ENCODE measurements at places on chromosomes 11 and 22.
A peak's percentile ranks its signal among the peaks of the same experiment; 100 is the strongest.

DNA sequence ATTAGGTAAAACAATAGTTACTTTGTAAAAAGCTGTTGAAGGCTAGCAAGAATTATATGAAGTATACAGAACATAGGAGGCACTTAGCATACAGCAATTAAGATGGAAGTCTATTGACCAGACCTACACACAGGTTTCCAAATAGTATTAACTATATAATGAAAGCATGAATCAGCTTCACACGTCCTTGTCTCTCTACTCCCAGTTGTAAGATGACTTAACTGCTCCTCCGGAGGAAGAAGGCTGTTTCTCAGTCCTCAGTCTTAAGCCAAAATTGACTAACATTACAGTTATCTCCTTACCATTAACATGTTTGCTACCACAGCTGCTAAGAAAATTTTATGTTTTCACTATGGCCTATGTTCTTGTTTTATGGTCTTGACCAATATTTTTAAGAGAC, 24.7 kb downstream of the SIK3 start:
- DNase-seq, result peak; percentile 41

- DNase-seq, result peak; percentile 90
Measured at GRCh38 chr22:36860821-36861659, at the start of gene NCF4. NCF4 (plus strand) TSS chr22:36861006; CDS start chr22:36861172, 166 bp downstream.

DNA sequence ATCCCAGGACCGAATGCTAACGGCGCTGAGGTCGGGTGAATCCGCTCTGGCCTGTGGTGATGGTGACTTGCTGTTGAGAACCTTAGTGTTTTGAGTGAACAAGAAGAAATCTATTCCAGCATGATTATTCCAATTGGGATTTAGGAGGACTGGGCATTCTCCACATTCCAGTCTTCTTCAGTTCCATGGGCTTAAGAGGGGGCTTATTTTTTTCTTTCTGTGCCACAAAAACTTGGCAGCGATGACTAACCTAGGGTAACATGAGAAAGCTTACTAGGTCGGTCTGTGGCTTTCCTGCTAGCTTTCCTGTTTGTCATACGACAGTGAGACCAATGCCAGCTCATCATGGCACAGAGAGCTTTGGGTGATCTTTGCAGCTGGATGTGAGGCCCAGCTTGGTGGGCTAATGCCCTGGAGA, 62.9 kb upstream of the ATXN10 start:
- no peak for DNase-seq

DNA sequence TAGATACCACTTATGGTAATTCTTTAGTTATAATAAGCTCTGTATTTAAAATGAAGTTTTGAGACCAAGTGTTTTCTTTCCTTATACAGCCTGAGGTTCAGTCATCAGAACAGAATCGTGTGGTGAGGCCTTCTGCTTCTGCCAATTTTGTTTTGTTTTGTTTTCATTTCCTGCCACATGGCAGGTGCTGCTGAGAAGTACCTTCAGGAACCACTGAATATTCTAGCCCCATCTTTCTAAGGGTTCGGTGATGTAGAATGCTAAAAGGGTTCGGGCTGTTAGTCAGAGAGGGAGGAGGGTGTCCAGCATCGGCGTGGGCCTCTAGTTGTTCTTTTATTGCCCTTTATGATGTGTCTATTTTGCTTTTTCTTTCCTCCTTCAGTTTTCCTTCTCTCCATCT, 25.8 kb downstream of the TNRC6B start:
- peak; percentile 49 for DNase-seq

DNA sequence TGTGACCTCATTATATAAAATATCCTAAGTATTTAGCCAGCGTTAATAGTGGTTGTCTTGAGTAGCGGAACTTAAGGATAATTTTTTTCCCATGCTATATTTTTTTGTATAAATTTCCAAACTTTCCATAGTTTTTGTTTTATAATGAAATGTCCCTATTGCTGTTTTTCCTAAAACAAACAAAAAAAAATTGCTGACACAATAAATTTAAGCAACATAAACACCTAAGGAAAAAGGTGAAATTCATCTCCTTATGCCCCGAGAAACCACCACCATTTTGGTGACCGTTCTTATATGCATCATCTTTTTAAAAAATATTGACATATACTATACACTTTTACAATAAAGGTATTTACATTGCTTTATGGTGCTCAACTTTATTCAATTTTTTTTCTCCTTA, 708.8 kb upstream of the ANO5 start:
- no peak for DNase-seq

GRCh38 chr11:93608364-93608763, 53.1 kb upstream of the CEP295 start:
- DNase-seq, result no peak

DNA sequence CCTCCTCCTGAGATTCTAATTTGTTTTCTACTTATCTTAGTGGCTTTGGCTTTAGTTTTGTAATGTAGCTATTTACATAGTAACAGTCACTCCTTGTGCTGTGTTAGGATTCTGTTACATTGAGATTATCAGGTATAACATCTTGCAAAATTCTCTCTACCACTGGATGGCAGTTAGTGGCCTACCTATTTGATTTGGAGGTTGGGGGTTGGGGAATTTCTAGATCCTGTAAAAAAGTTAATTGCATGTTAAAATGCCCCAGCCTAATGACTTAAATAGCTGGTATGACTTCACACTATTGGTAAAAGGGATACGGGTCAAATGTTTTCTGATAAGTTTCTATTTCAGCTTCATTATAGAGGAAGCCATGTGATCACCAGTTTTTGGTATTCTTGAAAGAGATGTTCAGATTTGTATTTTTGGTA, 2.8 kb downstream of the GRK3 start:
- DNase-seq, result no peak

- no peak for DNase-seq
Measured at GRCh38 chr11:77630157-77630710, 7.4 kb downstream of the CLNS1A start.

GRCh38 chr22:32542066-32542676, 67.6 kb downstream of the FBXO7 start:
- DNase-seq, result no peak

GRCh38 chr11:2594267-2594666, 105.5 kb downstream of the KCNQ1OT1 start:
- no peak for DNase-seq

DNA sequence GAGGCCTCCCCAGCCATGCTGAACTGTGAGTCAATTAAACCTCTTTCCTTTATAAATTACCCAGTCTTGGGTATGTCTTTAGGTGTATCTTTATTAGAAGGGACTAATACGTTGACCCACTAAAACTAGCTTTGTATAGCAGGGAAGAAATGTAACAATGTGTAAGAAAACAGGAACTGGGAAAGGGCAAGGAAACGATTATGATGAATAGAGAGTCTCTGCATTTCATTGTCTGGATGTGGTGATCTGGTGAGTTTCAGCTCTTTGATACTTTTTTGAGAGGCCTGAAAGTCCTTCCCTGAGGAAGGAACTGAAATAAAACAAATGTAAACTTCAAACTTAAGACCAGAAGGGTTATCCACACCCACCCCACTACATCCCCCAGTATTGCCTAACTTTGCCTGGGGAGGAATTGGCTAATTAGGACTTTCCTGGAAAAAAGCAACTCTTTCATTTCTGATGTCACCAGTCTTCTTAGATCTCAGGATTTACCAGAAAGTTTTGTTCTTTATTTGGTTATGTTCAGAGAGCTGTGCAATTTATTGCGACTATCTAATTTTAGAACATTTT, 119.0 kb downstream of the LDLRAD3 start:
- DNase-seq, result no peak

GRCh38 chr11:123250892-123251656, 56.0 kb upstream of the CLMP start:
- no peak for DNase-seq

DNA sequence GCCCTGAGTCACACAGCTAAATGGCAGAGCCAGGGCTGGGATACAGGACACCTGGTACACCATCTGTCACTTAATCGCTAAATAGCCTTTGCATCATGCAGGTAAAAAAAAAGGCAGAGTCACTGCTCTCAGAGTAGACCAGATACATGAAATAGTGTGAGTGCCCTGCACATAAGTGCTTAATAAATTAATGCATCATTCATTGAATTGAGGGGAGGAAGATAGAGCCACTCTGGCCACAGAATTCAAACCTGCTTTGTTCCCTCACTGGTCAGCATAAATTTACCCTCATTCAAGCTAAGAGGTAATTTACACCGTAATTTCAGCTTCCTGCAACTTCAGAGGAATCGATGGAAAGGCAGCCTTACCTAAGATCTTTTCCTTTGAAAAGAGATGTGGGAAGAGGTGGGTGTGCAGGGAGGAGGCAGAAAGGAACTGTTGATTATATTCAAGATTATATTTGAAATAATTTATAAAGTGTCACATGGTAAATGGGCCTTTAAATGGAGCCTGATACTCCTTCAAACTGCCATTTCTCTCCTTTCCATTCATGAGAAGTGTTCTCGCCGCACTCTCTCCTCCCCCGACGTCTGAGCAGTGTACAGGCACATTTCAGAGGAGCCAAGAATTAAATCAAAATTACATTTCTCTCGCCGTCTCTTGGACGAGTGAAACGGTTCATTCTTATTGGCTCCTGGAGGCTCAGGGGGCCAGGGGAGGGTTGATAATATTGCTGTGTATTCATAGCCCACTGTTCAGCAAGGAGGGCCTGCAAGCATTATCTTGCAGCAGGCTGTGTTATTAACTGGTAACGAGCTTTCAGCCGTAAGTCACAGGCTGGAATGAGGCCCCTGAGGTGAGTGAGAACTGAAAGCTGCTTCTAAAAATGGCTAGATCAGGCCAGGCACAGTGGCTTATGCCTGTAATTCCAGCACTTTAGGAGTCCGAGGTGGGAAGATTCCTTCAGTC, 52.2 kb upstream of the HMGXB4 start:
- no peak for DNase-seq

DNA sequence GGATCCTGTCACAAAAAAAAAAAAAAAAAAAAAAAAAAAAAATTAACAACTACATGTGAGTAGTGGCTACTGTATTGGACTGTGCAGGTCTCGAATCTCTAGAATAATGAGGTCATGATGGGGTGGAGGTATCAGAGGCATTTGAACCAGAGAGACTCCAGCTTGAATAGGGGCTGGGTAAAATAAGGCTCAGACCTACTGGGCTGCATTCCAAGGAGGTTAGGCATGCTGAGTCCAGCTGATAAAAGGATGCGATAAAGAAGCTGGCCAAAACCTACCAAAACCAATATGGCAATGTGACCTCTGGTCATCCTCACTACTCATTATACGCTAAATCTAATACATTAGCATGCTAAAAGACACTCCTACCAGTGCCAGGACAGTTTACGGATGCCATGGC, 5.9 kb upstream of the PACSIN3 start:
- DNase-seq, result no peak

DNA sequence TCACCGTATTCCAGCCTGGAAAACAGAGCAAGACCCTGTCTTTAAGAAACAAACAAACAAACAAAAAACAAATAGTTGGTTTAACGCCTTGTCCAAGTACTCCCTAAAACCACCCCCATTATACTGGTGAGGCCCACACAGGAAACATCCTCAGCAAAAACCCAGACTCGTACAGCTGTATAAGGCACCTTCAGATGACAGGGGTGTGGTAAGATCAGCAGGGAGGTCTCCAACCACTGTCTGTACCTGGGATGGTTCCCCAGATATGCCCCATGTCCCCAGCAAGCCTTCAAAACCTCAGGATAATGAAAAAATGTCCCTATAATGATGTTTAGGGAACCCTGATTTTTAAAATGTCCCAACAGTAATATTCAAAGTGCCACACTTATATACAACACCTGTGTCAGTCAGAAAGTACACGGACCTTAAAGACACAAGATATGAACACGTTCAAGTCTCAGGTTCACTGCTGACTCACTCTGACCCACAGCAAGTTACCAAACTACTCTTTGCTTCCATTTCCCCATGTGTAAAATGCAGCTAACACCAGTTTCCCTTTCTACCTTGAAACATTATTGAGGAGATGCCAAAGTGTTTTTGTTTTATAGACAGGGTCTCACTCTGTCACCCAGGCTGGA, 9.3 kb downstream of the SF3A1 start:
- no peak for DNase-seq

DNA sequence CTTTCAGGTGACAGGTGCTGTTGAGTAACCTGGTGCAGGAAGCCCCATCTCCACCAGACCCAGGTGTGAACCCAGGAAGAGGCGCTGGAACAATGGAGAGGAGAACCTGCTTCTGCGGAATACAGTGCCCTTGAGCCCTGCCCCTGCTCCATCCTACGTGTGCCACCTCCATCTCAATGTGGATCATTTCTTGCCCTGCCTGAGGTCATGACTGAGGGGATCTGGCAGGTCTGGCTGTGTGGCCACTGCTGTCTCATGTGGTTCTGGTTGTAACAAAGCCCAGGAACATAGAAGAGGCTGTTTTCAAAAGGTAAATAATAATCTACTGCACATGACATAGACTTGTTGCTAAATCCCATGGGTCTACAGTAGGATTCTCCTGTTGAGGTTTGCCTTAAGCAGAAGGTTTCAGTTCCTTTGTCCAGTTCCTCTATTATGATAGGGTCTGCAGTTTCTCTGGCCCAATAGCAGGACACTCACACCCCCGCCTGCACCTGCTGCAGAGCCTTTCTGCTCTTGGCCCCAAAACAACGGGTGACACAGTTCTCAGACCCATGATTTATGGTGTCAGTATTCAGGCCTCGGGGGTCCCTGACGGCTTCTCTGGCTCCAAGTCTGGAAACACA, 113.5 kb upstream of the IGLL5 start:
- DNase-seq, result peak; percentile 62

GRCh38 chr11:68584991-68585524, 99.3 kb upstream of the GAL start:
- DNase-seq, result no peak

GRCh38 chr11:22780952-22781593, 48.5 kb downstream of the SVIP start:
- peak; percentile 28 for DNase-seq

DNA sequence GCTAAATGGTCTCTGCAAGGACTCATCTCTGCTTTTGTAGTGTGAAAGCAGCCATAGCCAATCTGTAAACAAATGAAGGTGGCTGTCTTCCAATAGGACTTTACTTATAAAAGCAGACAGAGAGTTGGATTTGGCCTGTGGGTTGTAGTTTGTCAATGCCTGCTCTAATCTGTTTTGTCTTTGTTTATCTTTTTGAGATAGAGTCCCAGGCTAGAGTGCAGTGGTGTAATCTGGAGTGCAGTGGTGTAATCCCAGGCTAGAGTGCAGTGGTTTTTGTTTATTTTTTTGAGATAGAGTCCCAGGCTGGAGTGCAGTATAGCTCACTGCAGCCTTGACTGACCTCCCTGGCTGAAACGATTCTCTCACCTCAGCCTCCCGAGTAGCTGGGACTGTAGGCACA, 8.6 kb downstream of the PPP6R3 start:
- DNase-seq, result no peak

GRCh38 chr11:19829109-19829837, 116.6 kb downstream of the NAV2 start:
- DNase-seq, result no peak

GRCh38 chr11:18384157-18384641, 10.2 kb upstream of the LDHA start:
- no peak for DNase-seq

Data from GM10248 (cell line).